ENCODE measurements at places on chromosomes 12 and 14.

DNA sequence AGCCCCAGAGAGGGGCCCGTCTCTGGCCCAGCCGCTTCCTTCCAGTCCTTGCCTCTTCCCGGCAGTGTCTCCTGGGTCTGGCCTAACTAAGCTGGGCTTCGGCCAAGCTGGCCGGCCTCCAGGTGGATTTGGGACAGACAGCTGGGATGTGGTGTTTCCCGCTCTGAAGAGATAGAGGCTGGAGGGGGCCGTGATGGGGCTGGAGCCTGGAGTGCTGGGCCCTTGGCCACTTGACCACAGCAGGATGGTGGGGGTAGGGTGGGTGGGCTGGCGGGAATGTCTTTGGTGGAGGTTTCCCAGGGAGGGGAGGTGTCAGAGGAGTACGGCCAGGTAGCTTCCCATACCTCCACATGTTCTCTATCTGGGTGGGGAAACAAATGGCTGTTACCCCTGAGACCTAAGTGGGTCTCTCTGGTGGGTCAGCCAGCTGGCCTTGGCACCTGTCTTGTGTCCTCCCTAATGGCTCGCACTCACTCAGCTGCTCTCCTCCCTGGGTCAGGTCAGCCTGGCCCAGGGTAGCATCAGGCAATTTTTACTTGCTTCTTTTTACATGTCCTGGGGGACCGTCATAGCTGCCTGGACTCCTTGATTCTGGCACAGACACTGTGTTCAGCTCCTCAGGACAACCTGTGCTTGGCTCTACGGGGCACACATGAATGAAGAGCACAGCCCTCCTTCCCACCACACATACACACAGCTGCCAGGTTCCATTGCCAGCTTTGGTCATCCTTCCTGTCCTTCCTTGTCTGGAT is 19.8 kb upstream of the PGF start:
- DNase-seq, result no peak

DNA sequence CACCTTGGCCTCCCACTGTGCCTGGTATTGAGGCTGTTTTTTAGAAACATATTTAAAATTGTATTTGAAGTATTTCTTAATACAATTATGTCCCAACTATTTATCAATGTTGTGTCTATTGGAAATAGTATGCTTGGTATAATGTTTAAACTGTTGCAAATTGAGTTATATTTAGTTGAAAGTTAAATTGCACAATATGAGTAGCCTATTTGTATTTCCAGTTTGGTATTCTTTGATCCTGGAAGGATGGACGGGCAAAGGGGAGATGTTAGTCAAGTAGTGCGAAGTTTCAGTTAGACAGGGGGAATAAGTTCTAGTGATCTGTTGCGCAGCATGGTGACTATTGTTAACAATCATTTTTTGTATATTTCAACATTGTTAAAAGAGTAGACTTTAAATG is 111.5 kb downstream of the NUBPL start:
- DNase-seq, result no peak

- no peak for DNase-seq
Measured at GRCh38 chr12:112946236-112947000, 8.1 kb downstream of the OAS3 start.

GRCh38 chr12:30188602-30189326 is 405.0 kb upstream of the TMTC1 start:
- DNase-seq, result no peak

DNA sequence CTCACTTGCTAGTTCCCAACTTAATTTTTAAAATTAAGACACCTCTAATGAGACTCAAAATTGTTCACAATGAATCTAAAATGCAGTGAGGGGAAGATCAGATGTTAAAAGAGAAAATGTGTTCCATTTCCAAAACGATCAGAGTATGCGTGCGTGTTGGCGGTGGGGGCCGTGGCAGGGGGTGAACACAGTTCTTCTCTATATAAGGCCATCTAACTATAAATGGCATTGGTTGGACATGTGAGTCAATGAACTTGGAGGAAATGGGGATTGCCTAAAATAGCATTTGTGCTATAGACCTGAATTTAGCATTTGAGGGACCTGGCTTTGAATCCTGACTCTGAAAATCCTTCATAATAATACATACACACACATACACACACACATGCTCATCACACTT is 149.4 kb downstream of the FOXN3 start:
- no peak for DNase-seq

Data from NCI-H774 (cell line).